ENCODE measurements at places on chromosomes 3 and 15.

DNA sequence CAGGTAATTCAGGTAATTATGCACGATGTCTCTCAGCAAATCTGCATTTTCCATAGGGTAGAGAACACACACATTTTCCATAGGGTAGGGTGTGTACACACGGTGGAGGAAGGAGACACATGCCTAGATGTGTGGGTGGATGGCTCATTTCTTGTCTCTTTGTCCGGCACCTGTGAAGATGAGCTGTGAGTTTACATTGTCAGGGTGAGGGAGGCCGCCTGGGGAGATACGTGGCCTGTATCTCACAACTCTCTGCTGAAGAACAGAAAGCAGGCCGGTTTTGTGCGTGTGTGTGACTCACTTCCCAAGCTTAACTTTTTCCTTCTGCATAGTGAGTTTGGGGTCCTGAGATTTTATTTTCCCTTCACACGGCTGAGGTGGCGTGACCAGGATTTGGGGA is 60.3 kb downstream of the SLC6A6 start:
- no peak for DNase-seq

DNA sequence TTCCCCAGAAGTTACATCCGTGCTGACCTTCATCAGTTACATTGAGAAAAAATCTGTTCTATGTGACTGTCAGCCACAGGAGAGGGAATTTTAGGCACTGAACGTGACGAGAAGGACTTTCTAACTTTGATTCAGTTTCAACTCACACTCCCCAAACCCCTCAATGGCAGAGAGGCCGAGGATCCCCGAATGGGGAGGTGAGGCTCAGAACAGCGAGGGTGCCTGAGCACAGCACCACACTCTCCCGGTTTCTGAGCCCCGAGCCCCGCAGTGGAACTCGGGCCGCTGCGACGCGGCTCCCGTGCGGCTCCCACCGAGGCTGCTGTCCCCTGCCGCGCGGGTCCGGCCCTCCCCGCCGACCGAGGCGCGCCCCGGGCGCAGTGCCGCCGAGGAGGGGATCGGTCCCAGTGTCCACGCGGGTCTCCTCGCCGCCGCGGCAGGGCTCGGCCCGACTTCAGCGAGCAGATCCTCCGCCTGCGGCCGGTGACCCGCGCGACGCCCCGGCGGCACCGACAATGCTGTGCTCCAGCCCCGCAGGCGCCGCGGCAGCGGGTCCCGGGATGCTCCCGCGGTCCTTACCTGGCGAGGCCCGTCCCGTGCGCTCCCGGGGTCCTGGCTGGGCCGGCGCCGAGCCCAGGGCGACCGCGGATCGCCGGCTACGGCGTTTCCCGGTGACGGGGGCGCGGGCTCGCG is 439 bp downstream of the CTXND1 start:
- no peak for DNase-seq

- peak; percentile 86 for DNase-seq
Observed at GRCh38 chr3:108090701-108091497, at the start of gene CD47. Gene CD47 (minus strand): TSS chr3:108091031. CDS start chr3:108090908, 123 bp downstream.

- peak; percentile 38 for DNase-seq
Observed at GRCh38 chr3:172061724-172062184, 22.4 kb downstream of the FNDC3B start.

- no peak for DNase-seq
Observed at GRCh38 chr3:141439589-141439988, 47.2 kb upstream of the RASA2 start.

- DNase-seq, result peak; percentile 57
Observed at GRCh38 chr15:88975891-88976290, 62.7 kb upstream of the MFGE8 start.

- DNase-seq, result peak; percentile 67
Observed at GRCh38 chr15:80727196-80727595, 32.1 kb downstream of the ABHD17C start.
